ENCODE measurements at places on chromosomes 4 and X.

DNA sequence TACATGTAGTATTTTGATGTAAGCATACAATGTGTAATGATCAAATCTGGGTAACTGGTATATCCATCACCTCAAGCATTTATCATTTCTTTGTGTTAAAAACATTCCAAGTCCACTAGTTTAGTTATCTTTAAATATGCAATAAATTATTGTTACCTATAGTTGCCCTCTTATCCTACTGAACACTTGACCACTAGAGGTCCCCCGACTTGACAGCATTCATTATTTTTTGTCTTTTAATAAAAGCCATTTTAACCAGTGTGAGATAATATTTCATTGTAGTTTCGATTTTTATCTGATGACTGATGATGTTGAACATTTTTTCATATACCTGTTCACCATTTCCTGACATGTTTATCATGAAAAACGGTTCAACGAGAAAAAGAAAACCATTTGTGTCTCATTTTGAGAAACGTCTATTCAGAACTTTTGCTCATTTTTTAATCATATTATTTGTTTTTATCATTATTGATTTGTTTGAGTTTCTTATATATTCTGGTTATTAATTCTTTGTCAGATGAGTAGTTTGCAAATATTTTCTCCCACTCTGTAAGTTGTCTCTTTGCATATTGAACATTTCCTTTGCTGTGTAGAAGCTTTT, 199.0 kb upstream of the CXXC4 start:
- DNase-seq = no peak

DNA sequence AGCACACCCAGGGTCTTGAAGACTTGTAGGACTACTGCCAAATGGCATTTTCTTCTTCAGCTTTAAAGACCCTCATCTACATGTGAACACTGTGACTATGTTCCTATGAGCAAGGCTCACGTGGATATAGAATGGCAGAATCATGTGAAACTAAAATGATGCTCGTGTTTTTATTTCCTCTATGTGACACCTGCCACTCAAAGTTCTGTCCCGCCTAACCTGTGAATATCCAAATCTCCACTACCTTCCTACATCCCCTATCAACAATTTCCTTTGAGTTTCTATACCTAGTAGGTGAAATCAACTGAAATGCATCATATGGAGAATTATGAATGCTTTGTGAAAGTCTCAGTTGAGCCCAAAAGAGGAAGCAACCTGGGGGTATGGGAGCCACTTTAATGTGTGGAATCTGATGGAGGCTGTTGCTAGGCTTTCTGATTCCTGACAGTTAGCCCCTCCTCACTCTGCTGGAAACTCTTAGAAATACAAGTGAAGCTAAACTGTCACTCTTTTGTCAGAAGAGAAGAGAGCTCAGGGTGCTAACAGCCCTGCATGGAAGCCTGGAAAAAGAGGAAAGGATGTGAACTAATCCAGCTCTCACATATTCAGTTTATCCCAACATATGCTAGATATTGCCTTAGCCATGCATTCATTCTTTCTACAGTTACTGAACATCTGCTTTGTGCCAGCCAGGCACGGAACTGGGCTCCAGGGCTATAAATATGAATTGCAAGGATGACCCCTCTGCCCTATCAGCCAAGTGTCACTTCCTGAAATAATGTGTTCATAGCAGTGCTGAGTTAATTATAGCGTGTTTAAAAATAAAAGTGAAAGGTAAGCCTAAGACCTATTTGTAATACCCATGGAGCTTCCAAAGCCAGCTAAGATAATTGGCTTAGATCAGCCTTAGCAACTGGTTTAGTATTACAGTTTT, 11.0 kb downstream of the LHFPL1 start:
- no peak for DNase-seq

GRCh38 chr4:176656108-176656507, 136.6 kb downstream of the VEGFC start:
- DNase-seq = no peak

GRCh38 chr4:66887061-66887460, 658.2 kb downstream of the CENPC start:
- DNase-seq = no peak

GRCh38 chr4:140523370-140523856, 555 bp upstream of the ELMOD2 start:
- no peak for DNase-seq

Measured in NCI-H1417 treated with DMSO at 0.1 percent for 48 hours (cell line).